HS-27A (cell line): ENCODE measurements at places on chromosomes 2 and 18.

- no peak for DNase-seq
These were observed 402.6 kb downstream of the NBAS start for GRCh38 chr2:15158532-15158931.

DNA sequence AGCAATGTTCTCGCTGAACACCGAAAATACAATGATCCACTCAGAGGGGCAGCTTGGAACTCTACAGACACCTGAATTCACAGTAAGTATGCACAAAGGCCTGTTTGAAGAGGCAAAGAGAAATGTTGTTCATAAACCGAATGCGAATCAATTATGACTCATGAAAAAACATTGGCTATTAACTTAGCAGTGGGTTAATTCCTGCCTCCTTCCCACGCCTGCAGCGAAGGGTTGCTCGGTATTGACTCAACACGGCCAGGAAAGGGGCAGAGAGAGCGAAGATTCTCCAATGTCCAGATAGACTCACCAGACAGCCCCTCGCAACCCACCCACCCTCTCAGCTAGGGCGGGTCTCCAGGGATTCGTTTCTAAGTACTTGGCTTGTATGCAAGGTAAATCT lies 9.4 kb downstream of the CRACDL start:
- DNase-seq: no peak

DNA sequence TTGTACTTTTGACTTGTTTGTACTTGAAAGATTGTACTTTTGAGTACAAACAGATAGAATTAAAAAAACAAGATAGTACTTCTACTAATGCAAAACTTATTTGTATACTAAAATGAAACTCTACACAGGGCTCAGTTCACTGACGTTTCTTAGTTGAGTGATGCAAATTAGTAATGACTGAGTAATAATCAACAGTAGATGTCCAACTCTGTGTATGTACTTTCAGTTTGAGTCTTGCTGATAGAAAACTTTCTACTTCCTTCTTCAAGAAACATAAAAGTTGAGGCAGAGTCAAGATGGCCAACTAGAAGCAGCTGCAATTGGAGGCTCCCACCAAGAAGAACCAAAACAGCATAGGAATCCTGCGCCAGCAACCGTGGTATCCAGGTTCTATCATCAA lies 585.0 kb downstream of the NR4A2 start:
- no peak for DNase-seq

DNA sequence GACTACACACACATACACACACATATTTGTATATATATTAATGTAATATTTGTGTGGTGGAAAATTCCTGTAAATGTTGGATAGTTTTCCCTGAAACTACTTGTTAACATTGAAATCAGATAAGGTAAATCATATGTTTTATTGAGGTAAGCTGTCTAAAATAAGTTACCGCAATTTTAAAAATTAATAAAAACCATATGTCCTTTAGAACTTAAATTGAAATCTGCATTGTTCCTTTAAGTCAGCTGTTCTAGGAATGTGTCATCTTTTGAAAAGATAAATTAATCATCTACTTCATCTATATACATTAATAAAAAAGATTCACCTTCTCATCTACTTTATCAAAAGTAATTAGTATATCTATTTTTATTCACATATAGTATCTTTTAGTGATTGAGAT lies 102.0 kb downstream of the CSRNP3 start:
- no peak for DNase-seq

DNA sequence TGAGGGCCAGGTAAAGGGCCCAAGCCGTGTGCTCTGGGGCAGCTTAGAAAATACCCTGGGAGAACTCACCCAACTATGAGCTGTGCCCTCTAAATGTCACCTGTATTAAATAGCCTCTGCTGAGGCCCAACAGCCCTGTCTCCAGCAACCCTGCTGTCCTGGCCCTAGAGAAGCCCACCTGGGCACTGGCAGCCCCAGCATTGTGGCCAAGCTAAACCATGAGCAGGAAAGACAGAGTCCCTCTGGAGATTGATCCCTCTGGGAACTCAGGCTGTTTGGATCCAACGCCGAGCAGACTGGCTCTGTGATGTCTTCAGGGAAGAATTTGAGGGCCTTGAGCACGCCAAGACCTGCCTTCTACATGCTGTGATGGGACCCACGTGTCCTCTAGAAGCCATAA lies 126.5 kb downstream of the TTC32 start:
- DNase-seq: no peak

- no peak for DNase-seq
These were observed 156.6 kb downstream of the AGPS start for GRCh38 chr2:177549171-177549570.

DNA sequence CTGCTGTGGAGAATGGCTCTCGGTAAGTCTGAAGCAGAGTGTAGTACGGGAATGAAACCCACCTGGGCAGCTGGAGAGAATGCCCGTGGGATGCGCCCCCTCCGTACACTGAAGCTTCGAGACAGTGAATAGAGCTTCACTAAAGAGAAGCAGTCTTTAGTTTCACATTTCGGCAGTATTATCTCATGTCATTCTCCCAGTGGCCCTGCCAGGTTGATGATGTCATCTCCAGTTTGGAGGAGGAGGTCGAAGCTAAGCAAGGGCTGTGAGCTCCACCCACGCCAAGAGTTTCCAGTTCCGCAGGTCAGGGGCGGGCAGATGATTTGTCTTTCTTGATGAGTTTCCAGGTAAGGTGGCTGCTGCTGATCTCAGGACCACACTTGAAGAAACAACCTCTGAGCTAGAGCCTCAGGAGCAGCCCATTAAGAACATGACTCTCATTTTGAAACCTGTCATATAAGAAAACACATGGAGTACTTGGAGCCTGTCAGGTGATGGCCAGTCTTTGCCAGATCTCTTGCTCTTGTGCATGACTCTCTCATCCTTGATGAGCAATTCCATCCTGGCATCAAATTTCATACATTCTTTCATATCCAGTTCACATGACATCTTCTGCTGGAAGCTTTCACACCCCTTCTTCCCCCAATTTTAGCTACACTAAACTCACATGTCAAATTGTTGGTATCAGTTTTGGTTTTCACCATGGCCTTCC lies 475.0 kb downstream of the RNF144A start:
- no peak for DNase-seq

- DNase-seq: no peak
These were observed 66.9 kb downstream of the LTBP1 start for GRCh38 chr2:33013684-33014110.
